ENCODE measurements at places on chromosomes 4 and X.

DNA sequence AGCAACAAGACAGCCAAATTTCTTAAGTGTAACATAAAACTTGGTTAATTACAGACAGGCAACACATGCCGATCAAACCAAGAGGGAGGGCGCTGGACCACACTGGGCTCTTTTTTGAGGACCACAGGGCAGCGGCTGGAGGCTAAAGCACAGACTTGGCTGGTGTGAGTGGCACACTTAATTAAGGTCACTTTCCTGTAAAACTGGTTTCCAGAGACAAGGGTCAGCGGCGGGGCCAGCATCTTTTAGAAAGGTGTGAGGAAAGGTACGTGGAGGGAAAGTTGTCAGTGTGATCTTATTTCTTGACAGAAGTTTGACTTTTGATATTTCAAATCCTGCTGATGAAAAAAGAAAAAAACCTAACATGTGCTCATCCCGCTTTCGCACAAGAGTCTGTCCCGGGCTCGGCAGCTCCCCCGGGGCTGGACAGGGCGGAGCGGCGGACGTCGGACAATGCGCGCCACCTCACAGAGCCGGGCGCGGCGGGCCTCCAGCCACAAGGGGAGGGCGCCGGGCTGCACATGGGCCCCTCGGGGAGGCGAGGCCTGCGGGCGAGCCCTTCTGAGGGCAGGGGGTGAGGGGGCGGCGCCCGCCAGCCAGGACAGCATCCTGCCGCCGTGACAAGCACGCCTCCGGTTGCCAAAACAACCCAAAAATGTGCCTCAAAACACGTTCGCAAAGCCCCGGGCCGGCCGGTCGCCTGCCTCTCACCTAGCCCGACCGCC lies 660 bp upstream of the HSPA4L start:
- DNase-seq: no peak

GRCh38 chr4:118280501-118281218 lies 72.1 kb downstream of the PRSS12 start:
- no peak for DNase-seq

GRCh38 chr4:80307774-80308465 lies 27.6 kb upstream of the CFAP299 start:
- DNase-seq: no peak

DNA sequence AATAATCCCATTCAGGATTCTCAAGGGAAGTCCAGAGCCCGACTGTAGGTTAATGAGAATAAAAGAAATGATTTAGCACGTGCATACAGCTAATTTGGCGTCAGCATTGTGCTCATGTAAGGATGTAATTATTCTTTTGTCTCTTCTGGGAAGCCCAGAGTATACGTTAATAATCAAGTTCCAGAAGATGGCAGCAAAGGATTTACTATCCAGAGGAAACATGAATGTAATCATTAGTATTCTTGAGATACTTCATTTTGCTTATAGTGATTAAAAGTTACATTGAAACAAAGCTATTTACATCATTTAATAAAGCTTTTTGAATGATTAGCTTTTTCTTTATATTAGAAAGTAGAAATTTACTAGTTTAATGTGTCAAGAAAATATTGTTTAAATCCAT lies 27.1 kb upstream of the MAP9 start:
- DNase-seq: no peak

- no peak for DNase-seq
These were observed 66.7 kb downstream of the STAG2 start for GRCh38 chrX:124028182-124028581.

DNA sequence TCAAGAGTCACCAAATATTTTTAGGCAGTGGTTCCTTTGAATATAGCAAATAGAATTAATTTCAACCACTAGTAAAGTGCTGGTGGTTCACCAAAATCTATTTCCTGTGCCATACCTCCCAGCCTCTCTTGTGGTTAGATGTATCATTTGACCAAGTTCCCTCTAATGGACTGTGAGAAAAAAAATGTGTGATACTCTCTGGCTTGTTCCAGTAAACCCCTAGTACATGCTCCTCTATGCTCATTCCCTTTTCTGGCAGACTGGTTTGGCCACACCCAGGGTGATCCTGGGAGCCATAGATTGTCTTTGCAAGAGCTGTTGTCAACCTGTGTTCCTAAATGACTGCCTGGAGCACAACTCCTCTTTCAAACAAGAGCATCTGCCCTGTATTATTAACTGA lies 109.5 kb downstream of the FRAS1 start:
- DNase-seq: no peak

- DNase-seq: no peak
These were observed 24.0 kb downstream of the ABCB7 start for GRCh38 chrX:75131973-75132627.

- DNase-seq: no peak
These were observed 46.8 kb upstream of the GPR78 start for GRCh38 chr4:8533274-8533865.

DNA sequence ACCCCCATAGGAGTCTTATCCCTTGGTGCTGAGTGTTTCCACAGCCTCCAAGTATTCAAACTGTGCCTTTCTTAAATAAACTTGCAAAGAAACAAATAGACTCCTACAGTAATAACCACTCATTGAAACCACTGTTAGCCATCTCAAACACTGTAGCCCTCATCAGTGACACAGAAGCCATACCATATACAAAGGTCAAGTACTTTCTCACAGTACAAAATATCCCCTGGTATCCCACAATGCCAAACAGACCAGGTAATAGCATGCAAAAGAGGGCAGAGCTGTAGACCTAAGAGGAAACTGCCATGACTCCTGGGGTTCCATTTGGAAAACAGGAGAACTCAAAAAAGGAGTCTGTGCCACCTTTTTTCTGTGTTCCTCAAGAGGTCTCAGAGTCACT lies 173.8 kb upstream of the PPP1R2C start:
- no peak for DNase-seq

GRCh38 chrX:134161162-134161561 lies 75.8 kb upstream of the CCDC160 start:
- no peak for DNase-seq

DNA sequence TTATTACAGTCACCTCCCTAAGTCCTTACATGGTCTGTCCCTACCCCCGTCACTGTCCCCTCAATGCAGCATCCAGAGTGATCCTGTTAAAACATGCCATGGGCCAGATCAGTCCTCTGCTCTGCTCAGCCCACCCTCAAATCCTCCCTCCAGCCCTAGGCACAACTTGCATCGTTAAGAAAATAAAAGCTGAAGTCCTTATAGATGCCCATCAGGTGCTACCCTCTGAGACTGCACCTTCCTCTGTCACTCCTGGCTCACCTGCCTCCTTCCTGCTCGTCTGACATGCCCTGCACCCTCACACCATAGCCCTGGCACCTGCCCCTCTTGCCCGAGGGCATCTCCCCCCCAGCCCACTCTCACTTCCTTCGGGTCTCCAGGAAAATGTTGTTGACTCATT lies 4.1 kb downstream of the STK32B start:
- DNase-seq: no peak

All from stimulated activated CD4-positive, alpha-beta T cell treated with anti-CD3 and anti-CD28 coated beads, Interleukin-2, amount 100 ng/mL, for 24 hours (primary cell).